Vein endothelial cell (primary cell): ENCODE measurements at places on chromosomes 11 and 22. TPM values are rescaled to one million over a fixed set of nuclear protein-coding genes. Genes with fewer than 3 reads are reported as not detected.

ANO9 gene
- total RNA-seq = 0.33 and 0.48 TPM in 2 replicates

LRRC56 gene
- 0.57 and 1.3 TPM in 2 replicates for total RNA-seq

ANO1 gene
- 0.19 TPM in 1 of 2 replicates, not detected in the other for total RNA-seq

RBFOX2 gene
- 167 and 186 TPM in 2 replicates for total RNA-seq

FXYD2 gene
- total RNA-seq = under 0.01 and 2.3 TPM in 2 replicates

ESAM gene
- 114 and 190 TPM in 2 replicates for total RNA-seq

CDC45 gene
- total RNA-seq = 12.1 and 26.5 TPM in 2 replicates

OOSP2 gene
- not detected in 2 replicates for total RNA-seq

MICAL2 gene
- total RNA-seq = 179 and 248 TPM in 2 replicates

NCAM1 gene
- total RNA-seq = 1.4 and 1.6 TPM in 2 replicates

GUCY1A2 gene
- total RNA-seq = 1.3 and 1.4 TPM in 2 replicates

DDI1 gene
- not detected in 2 replicates for total RNA-seq

STK33 gene
- total RNA-seq = 0.98 and 1.3 TPM in 2 replicates

PRDX5 gene
- total RNA-seq = 154 and 168 TPM in 2 replicates

WBP2NL gene
- total RNA-seq = 0.98 TPM in 1 of 2 replicates, not detected in the other

SCUBE2 gene
- 0.38 and 0.65 TPM in 2 replicates for total RNA-seq

C11orf91 gene
- total RNA-seq = 0.33 TPM in 1 of 2 replicates, not detected in the other

ZDHHC13 gene
- total RNA-seq = 46.4 and 80.3 TPM in 2 replicates

ACTN3 gene
- total RNA-seq = 0.19 TPM in 1 of 2 replicates, not detected in the other

TRIM49 gene
- total RNA-seq = not detected in 2 replicates

DAGLA gene
- total RNA-seq = 5.0 and 5.9 TPM in 2 replicates

DMC1 gene
- total RNA-seq = 0.33 and 0.96 TPM in 2 replicates

LIPT2 gene
- 2.9 and 3.3 TPM in 2 replicates for total RNA-seq

OR4D5 gene
- total RNA-seq = not detected in 2 replicates

PACS1 gene
- 32.7 and 47.4 TPM in 2 replicates for total RNA-seq

PAK1 gene
- 0.86 and 0.98 TPM in 2 replicates for total RNA-seq

MUC5AC gene
- not detected in 2 replicates for total RNA-seq

TMEM191C gene
- 0.33 and 1.2 TPM in 2 replicates for total RNA-seq

CD3G gene
- total RNA-seq = not detected in 2 replicates

MIAT gene
- total RNA-seq = 0.33 and 0.48 TPM in 2 replicates

CDC42BPG gene
- 0.33 and 0.38 TPM in 2 replicates for total RNA-seq

GAB4 gene
- total RNA-seq = not detected in 2 replicates

RGL4 gene
- not detected in 2 replicates for total RNA-seq

PRR5 gene
- 8.8 and 12.1 TPM in 2 replicates for total RNA-seq

RAB6A gene
- total RNA-seq = 125 and 179 TPM in 2 replicates

RIBC2 gene
- 0.38 TPM in 1 of 2 replicates, not detected in the other for total RNA-seq

ZFTA gene
- 24.7 and 25.2 TPM in 2 replicates for total RNA-seq
